ENCODE measurements at places on chromosomes 1 and 21.

GRCh38 chr1:106787520-106787919, 269.0 kb upstream of the PRMT6 start:
- no peak for DNase-seq

DNA sequence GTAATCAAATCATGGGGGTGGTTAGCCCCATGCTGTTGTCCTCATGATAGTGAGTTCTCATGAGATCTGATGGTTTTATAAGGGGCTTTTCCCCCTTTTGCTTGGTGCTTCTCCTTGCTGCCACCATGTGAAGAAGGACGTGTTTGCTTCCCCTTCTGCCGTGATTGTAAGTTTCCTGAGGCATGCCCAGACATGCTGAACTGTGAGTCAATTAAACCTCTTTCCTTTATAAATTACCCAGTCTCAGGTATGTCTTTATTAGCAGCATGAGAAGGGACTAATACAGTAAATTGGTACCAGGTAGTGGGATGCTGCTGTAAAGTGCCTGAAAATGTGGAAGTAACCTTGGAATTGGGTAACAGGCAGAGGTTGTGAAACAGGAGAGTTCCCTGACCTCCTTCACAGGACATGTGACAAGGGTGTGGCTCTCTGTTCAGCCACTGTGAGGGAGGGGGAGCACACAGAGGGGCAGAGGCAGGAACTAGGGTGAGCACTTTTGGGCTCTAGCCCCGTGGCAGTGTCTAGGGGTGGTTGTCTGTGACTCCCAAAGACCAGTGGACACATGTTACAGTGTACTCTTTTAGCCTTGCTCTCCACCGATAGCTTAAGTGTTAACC, 105.3 kb downstream of the BACH1 start:
- no peak for DNase-seq

GRCh38 chr1:28273216-28273860, 14.0 kb downstream of the SESN2 start:
- no peak for DNase-seq

GRCh38 chr1:21217812-21218596, 41.3 kb upstream of the EIF4G3 start:
- DNase-seq, result no peak

DNA sequence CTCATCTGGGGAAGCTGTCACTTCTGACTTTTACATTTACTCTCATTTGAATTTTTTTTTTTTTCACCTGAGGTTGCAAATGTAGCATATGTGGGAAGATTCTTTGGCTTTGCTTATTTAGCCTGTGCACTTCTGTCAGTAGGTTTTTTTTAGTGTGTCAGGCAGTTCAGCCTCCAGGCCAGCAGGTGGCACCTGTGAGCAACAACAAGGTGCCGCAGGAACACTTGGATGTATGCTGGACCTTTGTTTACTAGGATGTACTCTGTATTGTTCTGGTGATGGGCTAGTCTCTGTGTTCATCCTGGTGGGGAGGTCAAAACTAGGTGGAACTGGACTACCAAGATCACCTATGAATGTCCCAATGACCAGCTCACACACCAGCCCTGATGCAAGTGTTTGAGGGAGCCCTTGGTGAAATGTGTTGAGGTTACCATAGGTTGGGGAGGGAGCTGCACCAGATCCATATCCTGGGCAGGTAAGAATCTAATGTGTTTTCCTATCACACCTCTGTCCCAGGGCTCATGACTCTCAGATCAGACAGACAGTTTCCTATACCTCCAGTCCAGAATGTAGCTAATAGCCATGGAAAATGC, 618.2 kb downstream of the BRINP3 start:
- DNase-seq, result no peak

- no peak for DNase-seq
Measured at GRCh38 chr1:97996880-97997279, 76.0 kb upstream of the DPYD start.

- no peak for DNase-seq
Measured at GRCh38 chr1:68812333-68812732, 315.5 kb upstream of the DEPDC1 start.

DNA sequence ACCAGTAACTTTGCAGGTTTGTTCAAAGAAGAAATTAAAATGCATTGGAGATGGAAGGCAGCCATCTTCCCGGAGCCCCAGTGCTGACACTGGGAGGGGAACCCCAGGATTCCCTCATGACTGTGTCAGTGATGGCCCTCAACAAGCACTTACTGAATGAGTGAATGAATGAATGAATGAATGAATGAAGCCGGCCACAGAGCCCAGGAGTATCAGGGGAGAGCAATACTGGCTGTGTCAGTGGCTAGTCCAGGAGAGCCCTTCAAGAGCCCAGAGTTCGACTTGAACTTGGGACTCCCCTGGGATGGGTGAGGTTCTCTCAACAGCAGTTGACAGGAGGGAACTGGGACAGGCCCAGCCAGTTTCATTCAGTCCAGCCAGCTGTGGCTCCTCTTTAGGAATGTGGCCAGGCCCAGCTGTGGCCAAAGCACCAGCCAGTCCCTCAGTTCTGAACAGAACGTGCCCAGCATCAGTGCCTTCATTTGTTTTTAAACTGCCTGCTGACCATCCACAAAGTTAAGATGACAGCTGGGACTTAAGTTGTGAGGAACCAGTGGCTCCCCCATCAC, 9.2 kb upstream of the ERG start:
- DNase-seq, result no peak

DNA sequence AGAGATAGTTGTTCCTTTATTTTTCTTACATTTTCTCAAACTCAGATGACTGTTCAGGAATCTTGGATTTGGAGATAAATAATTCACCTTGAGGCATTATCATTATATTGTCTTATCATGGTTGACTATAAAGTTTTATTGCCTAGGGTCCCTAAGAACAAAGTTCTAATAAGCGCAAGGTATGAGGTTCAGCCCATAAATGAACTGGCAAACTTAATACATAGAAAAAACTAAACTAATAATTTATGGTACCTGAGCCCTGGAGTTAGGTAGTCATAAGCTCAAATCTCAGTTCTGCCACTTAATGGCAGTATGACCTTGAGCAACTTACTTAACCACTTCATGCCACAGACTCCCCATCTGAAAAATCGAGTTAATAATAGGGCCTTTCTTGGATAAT, 334.0 kb upstream of the PBX1 start:
- no peak for DNase-seq

DNA sequence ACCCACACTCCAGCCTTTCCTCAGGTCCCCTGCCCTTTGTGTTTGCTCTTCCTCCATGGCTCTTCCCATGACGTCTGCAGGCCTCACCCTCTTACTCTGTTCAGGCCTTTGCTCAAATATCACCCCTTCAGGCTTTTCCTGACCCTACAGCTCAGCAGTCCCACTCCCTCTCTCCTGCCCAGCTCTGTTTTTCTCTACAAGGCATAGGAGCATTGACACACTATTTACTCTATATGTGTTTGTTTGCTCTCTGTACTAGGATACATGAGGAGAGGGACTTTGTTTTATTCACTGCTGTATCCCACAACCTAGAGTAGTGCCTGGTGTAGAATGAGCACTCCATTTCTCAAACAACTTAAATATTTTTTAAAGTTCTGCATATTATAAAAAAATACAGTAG, 107.4 kb upstream of the COA6 start:
- DNase-seq, result no peak

DNA sequence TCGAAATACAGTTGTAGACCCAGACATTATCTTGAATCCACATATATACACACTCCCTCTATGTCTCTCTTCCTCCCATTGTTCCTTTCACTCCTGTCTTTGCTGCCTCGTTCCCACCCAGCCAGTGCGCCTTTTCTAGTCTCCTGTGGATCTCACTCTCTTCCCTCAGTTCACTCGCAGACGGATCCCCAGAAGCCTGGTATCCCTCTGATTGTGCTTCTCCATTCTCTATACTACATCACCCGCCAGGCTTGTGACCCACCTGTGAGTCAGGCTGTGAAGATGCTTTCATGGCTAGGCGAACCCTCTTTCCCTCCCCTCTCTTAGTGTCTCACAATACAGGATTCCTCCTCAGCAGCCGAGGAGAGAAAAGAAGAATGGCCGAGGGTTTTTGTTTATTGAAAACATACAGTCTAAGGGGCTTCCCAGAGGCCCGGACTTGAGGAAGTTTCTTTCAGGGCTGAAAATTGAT, 1.5 kb downstream of the HCN3 start:
- DNase-seq, result no peak

DNA sequence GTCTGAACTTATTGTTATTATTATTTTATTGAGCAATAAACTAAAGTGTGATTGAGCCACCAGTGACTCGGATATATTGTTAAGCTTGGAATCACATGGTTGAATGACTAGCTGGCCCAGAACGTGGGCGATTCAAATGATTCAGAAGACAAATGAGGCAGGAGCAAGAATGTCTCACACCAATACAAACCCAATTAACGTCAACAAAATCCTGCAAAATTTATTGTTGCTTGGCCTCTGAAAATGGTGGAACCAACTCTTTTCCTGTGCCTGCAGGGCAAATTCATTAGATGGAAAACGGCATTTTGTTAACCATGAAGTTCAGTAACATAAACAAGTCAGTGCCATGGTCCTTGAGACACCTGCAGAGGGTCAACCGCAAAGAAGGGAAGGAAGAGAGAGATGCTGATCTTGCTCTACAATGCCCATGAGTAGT, 482.0 kb downstream of the SETD4 start:
- peak; percentile 75 for DNase-seq

GRCh38 chr1:97094247-97094972, 372.8 kb downstream of the PTBP2 start:
- peak; percentile 83 for DNase-seq

DNA sequence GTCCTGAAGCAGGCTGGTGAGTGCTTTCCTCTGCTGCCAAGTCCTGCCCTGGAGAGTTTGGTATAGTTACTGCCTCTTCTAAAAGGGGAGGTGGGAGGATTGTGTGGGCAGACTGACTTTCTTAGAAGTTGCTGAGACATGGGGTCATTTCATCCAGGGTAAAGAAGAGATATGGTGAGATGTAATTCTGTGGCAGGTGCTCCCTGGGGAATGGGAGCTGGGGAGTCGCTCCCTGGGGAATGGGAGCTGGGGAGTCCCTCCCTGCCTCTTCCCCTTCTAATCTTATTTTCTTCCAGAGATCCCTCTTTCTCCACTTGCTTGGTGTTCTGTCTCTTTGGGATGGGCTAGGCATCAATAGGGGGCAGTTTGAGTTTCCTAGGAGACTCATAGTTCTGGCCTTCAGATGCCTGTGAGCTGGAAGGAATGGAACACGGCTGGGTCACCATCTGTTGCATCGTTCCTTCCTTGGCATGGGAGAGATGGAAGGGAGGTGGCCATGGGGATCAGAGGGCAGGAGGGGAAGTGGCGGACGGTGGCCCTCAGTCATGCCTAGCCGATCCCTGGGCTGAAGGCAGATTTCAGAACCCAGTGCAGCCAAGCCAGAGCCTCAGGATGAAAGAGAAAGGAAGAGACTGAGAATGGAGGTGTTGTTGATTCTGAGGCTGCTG, 59.0 kb downstream of the NFASC start:
- no peak for DNase-seq

DNA sequence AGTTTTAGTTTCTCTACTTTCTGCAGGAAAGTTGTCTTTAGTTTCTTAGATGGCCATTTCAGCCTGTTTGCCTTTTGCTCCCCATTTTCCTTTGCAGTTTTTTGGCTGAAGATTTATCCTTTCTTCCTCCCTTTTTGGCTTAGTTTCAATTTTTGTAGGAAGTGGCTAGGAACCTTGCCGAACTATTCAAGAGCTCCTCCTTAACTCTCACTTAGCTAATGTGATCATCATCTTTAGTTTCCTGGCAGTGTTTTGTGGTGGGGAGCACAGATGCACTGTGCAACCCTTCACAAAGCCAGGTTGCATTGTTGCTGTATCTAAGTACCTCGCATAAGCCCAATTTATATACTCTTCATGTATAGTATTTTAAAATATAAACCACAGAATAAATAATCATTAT, 28.8 kb upstream of the CCDC181 start:
- DNase-seq, result no peak

DNA sequence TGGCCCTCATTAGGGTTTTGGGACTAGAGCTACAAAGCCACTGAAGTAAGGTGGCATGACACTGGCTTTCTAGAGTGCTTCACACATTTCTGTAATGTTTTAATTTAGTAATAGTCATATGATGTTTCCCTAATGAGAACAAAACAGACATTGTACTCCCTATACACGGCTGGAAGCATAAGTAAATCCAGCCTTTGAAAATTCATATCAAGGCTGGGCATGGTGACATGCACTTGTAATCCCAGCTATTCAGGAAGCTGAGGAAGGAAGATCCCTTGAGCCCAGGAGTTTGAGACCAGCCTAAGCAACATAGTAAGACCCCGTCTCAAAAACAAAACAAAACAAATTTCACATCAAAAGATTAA, 7.4 kb downstream of the USP48 start:
- DNase-seq, result no peak

DNA sequence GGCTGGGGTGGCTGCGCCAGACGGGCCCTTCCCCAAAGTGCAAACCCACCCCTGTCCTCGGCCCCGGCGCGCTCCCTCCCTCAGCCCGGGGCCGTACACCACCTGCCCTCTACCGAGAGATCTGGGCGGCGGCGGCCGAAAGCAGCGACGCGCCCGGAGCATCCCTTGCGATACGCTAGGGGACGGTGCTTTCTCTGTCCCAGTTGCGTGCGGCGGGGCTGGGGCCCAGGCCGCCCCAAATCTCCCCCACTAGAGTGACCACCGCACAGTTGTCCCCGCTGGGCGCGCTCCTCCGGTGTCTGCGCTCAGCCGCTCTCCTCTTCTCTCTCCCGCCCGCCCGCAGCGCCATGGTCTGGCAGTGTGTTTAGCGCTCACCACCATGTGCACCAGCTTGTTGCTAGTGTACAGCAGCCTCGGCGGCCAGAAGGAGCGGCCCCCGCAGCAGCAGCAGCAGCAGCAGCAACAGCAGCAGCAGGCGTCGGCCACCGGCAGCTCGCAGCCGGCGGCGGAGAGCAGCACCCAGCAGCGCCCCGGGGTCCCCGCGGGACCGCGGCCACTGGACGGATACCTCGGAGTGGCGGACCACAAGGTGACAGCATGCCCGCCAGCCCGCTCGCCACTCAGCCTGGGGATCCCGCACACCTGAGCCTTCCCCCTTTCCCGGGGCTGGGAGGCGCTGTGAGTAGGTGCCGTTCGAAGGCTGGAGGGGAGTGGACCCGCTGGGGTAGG, 1.0 kb downstream of the ST6GALNAC5 start:
- DNase-seq, result no peak

- DNase-seq, result no peak
Measured at GRCh38 chr1:89596698-89597097, 36.2 kb upstream of the LRRC8C start.

- DNase-seq, result no peak
Measured at GRCh38 chr1:68704800-68705443, 208.0 kb upstream of the DEPDC1 start.

- no peak for DNase-seq
Measured at GRCh38 chr21:41932576-41933312, 21.1 kb downstream of the C2CD2 start.
